ENCODE measurements at places on chromosomes 2 and 18.

DNA sequence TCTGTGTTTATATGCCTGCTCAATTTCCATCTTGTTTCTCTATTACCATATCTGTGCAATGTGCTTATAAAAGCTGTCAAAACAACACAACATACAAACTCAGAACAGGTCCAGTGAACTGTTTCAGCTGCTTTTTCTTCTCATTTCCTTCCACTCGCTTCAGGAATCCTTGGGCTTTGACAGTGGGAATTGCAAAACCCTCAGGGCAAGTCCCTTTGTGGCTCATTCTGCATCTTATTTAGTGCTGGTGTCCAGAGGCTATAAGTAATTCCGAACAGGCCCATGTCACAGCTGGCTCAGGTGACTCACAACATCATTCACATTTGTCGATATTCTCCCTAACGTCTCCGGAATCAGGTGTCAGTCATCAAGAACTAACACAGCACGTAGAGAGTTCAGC is 309.9 kb upstream of the ZNF521 start:
- no peak for DNase-seq

DNA sequence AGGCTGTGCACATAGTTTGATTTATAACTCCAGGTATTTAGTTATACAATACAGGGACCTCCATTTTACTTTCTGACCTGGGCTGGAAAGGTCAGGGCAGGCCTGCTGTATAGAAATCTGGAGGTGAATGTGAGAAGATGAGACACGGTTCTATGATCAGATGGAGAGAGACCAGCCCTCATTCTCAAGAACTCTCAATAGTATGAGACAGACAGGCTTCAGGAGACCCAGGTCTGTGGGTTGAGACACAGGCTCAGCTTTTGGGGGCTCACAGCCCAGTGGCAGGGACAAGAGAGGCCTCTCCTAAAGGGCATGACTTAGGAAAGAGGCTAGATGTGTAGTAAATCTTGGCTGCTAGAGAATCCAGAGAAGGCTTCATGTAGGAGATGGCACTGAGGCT is 719 bp upstream of the ATP6V1B1 start:
- DNase-seq: no peak

DNA sequence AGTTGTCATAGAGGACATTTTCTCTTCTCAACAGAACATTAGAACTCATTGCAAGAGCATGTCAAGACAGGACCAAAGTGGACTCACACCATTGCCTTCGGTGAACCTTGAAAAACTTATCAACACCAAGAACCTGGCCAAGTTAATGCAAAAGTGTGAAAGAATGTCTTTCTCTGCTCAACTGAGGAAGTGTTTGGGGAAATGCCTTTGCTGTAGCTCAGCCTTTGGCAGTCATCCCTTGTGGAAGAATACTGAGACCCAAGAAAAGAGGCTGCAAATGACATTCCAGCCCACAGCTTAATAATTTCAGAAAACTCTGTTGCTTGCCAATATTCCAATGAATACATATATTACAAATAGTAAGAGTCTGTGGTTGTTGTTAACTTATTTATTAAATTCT is 728.8 kb upstream of the PIK3C3 start:
- DNase-seq: no peak

DNA sequence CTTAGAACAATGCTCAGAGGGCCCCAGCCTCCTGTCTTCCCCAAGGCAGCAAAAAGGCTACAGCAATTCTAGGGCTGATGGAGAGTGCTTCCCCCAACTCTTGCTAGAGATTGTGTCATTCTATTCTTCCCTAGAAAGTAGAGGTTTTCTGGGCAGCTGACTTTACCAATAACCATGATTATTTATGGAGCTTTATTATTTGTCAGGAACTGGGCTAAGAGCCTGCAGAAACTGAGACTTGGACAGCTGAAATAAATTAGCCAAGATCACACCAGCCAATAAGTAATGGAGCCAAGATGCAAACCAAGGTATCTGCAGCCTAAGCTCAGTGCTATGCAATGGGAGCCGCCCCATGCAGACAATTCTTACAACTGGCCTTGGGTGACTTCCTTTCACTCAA is 84.8 kb downstream of the CCBE1 start:
- DNase-seq: no peak

- no peak for DNase-seq
Observed at GRCh38 chr18:35810520-35810919, 162.0 kb upstream of the RMP24 start.

DNA sequence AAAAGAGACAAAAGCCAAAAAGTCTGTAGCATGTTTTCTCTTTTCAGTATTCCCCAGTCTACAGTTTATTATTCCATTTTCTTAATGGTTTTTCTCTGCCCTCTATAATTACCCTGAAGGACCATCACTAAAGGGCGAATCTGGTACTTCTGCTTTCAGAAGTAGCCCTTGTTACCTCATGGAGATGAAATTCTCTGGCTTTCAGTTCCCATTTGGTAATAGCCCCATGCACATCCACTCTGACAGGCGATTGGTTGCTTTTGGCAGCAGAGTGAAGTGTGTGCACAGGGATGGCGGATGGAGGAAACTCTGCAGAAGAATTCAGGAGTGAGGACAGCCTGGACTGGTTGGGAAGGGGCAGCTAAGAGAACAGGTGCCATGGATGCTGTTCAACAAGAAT is 66.3 kb upstream of the NABP1 start:
- no peak for DNase-seq

- DNase-seq: peak; percentile 87
Observed at GRCh38 chr18:35458677-35459441, 38.9 kb downstream of the INO80C start.

DNA sequence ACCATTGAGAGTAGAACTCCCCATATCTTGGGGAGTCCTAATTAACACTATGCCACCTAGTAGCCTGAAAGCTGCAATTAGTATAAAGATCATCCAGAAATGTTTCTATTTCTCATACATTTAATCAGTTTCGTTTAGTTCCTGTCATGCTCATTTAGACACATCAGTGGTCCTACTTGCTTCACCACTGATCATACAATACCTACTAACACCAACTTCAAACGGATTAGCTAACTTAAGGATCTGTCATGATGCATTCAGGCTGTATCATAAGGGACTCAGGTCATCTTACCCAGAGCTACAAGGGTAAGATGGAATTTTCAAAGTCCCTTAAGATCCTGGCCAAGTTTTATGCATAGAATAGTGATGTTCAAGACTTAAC is 6.8 kb downstream of the SRSF7 start:
- DNase-seq: no peak

DNA sequence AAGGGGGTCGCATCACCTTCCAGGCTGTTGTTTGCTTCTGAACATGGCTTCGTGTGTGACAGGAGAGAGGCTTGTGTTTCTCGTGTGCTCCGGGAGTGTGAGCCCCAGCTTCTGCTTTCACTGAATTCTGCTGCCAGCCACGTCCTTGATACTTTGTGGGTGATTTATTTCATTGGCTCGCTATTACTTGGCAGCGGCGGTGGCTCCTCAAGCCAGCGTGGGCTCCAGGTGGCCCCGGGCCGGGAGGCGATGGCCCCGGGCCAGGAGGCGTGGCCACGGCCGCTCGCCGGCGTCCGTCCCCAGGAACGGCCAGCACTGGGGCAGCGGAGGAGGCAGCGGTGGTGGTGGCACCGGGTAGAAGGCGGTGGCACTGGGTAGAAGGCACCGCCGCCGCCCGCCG is 63.1 kb downstream of the NAPG start:
- no peak for DNase-seq

GRCh38 chr2:25982273-25982967 is at the start of gene KIF3C:
Gene KIF3C (minus strand): TSS chr2:25982497. CDS start chr2:25981917, 580 bp downstream.
- DNase-seq: peak; percentile 49

GRCh38 chr2:70479816-70480215 is 73.8 kb downstream of the TGFA start:
- DNase-seq: no peak

DNA sequence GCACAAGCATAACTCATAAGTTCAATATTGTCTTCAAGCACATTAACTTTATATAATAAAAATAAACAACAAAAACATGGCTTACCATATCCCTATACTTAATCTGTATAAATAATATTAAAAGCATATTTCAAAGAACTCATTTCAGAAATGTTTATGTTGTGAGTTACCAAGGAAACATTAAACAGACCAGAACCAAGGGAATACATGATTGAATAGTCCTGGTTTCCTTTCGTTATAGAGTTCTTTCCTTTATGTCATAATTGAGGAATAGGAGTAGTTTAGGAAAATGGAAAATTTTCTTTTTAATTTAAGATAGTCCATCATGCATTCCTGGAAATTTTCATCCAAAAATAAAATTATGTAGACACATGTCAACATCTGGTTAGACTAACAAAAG is 343.0 kb downstream of the ERBB4 start:
- no peak for DNase-seq

- DNase-seq: no peak
Observed at GRCh38 chr2:108243566-108243965, 3.8 kb downstream of the SULT1C3 start.

DNA sequence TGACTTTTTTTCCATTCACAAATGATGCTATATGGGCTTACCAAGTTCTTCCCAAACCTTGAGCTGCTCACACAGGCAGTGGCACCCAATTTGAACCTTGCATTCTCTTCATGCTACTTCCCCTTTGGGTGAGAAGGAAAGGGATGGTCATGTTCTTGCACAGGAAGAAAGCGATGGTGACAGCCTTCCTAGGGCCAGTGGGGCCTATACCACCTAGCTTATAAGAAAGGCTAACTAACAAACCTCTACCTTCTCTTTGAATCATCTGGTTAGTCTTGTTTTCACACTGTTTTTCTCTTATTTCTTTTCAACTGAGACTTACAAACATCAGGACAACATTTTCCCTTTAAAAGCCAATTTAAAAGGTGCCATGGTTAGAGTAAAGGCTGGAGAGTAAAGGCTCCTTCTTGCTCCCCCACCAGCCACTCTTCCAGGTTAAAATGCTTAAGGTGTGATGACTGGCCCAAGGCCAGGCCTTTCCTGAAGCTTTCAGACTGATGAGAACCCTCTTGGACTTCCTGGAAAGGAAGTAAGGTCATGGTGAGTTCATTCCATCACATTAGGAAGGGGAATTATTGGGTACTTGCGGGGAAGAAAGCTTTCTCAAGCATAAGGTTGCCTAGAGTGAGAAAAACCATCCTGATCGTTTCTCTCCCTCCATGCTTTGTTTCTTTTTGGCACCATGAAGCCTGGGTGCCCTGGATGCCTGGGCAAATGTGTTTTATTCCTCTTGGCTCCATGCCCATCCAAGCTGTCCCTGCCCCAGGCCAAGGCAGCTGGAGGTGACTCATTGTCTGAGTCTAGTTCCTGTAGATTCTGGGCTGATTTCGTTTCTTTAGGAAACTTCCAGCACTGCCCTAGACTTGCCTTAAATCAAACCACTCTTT is 41.4 kb upstream of the ITGB6 start:
- DNase-seq: peak; percentile 83

DNA sequence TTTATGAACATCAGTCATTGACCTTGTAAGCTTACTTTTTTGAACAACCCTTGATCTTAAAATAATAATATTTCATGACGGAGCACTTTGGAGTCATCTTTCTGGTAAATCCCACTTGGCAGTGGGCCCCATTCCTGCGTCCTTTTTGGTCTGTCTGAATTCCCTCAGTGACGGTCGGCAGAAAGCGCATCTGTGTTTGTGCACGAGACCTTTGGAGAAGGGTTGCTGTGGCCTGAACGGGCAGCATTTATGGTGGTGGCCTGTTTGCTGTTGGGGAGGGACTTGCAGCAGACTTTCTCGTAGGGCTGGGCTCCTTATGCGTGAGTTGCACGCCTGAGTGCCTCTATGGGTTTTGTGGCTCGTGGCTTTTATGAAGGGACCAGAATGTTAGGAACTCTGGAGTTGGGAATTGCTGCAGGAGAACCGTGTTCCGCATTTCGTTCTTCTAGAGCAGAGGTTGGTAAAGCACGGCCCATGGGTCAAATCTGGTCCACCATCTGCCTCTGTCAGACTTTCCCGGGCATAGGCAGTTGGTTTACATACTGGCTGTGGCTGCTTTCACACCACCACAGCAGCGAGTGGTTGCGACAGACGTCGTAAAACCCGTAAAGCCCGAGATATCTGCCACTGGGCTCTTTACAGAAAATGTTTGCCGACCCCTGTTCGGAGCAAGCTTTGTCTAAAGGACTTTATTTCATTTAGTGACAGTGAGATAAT is 30.8 kb downstream of the LPIN1 start:
- no peak for DNase-seq

GRCh38 chr2:96258166-96259022 is 7.4 kb downstream of the TMEM127 start:
- no peak for DNase-seq

- no peak for DNase-seq
Observed at GRCh38 chr2:108586631-108587030, 52.4 kb downstream of the LIMS1 start.

DNA sequence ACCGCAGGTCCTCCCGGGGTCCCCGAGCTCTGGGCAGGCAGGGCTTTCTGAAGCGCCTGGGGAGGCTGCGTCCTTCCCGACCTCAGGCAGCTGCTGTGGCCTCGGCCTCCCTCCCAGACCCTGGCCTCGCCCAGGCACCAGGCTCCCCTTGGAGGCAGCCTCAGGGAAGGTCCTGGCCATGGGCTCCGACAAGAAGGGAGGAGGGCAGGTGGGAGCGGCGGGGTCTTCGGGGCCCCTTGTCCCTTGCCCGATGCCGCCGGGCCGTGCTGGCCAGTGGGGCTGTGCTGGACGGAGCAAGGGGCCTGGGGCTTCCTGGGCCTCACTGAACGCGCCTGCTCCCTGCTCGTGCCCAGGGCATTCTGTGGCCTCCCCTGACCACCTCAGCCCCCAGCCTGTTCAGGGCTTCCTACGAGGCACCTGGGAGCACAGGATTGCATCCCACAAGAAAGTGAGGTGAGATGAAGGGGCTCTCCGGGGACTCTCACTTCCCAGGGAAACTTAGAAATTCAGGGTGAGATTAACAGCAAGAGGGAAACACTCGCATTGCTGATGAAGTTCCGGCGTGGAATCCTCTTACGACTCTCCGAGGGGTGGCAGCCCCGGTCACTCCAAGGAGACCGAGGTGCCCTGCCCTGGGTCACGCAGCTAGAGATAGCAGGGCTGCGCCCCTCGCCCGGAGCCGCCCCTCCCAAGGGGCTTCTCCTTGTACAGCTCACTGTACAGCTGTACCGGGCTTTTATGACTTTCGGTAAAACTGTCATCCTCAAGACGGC is 778 bp downstream of the MFSD2B start:
- DNase-seq: no peak

- no peak for DNase-seq
Observed at GRCh38 chr18:13546638-13547037, 179.7 kb downstream of the FAM210A start.

DNA sequence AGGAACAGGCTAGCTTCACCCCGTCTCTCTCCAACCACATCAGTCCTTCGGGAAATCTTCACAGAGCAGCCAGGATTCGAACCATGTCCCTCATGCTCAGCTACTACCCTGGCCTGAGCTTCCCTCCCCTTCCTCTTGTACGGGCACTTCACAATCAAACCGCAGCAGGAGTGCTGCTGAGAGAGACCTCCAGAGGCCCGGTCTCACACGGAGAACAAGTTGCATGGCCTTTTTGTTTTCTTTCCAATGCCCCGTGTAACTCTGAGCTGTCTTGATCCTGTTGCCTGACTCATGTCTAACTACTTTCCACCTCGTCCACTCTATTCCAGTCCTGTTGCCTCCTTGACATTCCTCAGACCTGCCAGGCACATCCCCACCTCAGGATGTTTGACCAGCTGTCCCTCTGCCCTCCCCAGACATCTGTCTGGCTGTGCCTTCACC is 25.4 kb downstream of the FBLN7 start:
- no peak for DNase-seq

GRCh38 chr2:233354971-233355574 is 779 bp downstream of the DGKD start:
- no peak for DNase-seq

Measured in kidney glomerular epithelial cell (primary cell).